ENCODE measurements at places on chromosomes 11 and 22.

- DNase-seq = no peak
Measured at GRCh38 chr11:76604081-76604625, 66.4 kb downstream of the LRRC32 start.

GRCh38 chr11:62851807-62852522, 12.6 kb upstream of the WDR74 start:
- DNase-seq = no peak

DNA sequence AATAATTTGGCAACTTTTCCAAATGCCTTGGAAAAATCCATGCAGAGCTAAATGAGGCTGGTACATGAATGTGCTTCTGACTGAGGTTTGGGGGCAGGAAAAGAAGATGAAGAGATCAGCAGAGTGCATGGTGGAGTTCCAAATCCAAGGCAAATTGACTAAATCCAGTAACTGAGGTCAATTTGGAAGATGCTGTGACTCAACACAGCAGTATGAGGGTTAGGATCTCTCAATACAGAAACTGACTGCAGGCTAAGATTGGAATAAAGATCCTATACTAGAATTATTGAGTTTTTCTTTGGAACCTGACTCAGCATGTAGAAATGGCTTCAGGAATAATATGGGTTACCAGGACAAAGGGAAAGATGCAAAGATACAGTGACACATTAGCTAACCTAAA, 99.3 kb upstream of the FAT3 start:
- DNase-seq = no peak

- peak; percentile 78 for DNase-seq
Measured at GRCh38 chr11:12235947-12236743, 125.8 kb downstream of the MICAL2 start.

Measured in cardiac muscle cell (in vitro differentiated cells and primary cell).